PC-9 (cell line): ENCODE measurements at places on chromosomes 7 and 10. TPM values are rescaled to one million over a fixed set of nuclear protein-coding genes. Genes with fewer than 3 reads are reported as not detected.

Gene SCRN1
- total RNA-seq = 94.4 and 97.5 TPM in 2 replicates

DNA sequence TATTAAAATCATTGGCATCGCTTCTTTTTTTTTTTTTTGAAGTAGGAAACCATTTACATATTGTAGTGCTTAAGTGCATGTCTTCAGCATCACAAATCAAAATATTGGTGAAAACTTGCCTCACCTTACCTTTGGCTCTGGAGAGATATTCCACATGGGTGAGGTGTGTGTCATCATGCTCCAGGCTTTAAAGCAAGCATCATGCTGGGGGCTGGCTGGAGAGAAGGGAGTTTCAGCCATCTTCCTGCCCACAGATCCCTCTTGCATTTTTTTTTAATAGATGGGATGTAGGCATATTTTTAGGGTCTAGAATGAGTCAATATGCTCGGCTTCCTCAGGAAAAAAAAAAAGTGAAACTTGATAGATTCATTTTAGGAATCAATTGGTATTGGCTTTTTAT lies 2.3 kb upstream of the INSYN2A start:
- no peak for DNase-seq

DNA sequence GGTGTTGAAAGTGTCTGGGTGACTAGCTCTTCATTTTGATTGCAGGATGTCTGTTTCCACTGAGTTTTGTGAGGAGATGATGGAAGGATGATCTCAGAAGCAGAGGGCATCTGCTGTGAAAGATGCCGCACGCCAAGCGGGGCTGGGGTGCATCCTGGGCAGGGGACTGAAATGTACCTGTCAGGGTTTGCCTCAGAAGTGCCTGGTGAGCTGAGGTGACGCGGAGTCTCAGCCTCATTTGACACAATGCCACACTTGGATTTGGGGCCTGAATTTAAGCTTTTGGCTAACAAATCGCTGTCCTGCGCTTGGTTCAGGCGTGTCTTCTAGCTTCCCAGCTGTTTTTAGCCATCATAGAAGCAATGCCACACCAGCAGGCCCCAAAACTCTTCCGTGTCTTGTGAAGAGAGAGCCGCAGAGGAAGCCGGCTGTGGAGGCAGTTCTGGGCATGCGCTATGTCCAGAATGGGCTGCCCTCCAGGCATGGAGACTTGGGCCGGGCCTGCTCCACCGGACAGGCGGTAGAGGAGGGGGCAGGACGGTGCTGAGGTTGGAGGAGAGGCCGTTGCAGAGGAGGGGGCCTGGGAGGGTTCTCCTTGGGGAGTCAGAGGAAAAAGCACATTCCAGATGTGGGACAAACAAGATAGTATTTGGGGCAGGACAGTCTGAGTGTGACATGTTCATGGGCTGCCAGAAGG lies 31.2 kb downstream of the WDR86 start:
- DNase-seq = no peak

DNA sequence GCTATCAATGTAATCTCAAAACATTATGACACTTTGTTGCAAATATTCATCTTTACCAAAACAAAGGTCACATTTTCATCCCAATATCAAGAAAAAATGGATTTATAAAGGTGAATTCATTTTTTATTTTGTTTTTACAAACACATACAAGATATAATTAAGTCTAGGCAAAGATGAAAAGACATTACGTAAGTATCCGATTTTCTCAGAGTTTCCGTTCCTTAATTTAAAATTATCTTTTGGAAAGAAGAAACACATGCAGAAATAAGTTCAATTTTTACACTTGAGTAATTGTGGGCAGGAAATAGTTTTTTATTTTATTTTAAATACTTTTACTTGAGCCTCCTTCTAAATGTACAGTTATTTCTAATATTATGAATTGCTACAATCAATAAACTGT lies 24.6 kb downstream of the RTKN2 start:
- no peak for DNase-seq

Gene STAMBPL1
- 7.4 and 7.6 TPM in 2 replicates for total RNA-seq

GRCh38 chr10:83346266-83346910 lies 792.9 kb upstream of the GHITM start:
- no peak for DNase-seq

GRCh38 chr10:110764793-110765512 lies 106.8 kb upstream of the PDCD4 start:
- no peak for DNase-seq

- no peak for DNase-seq
Observed at GRCh38 chr10:125076891-125077541, 83.3 kb downstream of the CTBP2 start.

- peak; percentile 95 for DNase-seq
Observed at GRCh38 chr7:54839575-54840213, 80.7 kb upstream of the SEC61G start.

- no peak for DNase-seq
Observed at GRCh38 chr7:4460597-4460996, 221.5 kb upstream of the FOXK1 start.

DNA sequence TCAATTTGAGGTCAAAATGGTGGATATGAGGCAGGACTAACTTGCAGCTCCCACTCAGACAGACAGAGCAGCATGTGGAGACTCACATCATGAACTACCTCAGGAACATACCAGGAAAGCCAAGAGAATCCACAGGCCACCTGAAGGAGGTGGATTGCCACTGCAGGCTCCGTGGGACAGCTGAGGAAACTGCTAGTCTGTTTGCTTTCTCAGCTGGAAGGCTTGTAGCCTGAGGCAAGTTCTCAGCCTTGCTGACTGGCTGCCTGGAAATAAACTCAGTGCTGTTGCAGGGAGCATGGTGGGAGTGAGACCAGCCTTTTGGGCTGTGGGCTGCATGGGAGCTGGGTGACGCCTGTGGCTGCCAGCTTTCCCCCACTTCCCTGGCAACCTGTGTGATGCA lies 202.9 kb downstream of the ZNF248 start:
- no peak for DNase-seq

Gene TYW1
- total RNA-seq = 12.6 and 13.4 TPM in 2 replicates

- DNase-seq = no peak
Observed at GRCh38 chr7:47119261-47119865, 462.5 kb downstream of the TNS3 start.

Gene PKD1L1
- 0.07 and 0.08 TPM in 2 replicates for total RNA-seq

Gene DNAJC30
- total RNA-seq = 8.0 and 9.5 TPM in 2 replicates

DNA sequence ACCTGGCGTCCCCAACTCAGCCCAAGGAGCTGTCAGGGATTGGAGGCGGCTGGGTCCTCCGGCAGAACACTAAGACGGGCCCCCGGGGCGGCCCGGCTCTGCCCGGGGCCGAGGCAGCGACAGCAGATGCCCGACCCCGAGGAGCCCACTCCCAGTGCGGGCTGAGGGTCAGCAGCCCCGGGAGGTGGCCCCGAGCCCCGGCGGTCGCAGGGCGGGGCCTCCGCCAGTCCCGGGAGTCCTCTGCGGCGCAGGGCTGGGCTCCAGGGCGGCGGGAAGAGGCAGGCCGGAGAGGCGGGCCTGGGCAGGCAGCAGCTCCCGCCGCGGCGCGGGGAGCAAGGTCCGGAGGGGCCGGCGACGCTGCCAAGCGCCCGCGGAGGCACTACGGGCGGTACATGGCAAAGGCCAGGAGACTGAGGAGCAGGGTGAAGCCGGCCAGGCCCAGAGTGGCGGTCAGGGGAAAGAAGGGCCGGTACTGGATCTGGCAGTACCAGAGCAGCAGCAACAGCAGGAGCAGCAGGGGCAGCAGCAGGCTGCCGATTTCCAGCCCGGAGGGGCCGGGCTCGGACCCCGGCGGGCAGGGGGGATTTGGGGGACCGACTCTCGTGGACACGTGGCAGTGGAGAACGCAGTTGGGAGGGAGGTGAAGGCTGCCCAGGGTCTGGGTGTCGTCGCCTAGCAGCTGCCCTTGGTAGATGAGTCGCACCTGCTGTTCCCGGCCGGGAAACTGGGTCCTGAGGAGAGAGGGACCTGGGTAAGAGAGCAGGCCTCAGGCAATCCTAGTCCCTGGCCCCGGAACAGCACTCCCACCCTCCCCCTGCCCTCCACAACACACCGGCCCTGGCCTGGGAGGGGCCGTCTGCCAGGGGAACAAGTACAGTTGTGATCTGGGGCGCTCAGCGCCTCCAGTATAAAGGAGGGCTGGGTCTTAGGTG lies 827 bp upstream of the FASTK start:
- DNase-seq = no peak

DNA sequence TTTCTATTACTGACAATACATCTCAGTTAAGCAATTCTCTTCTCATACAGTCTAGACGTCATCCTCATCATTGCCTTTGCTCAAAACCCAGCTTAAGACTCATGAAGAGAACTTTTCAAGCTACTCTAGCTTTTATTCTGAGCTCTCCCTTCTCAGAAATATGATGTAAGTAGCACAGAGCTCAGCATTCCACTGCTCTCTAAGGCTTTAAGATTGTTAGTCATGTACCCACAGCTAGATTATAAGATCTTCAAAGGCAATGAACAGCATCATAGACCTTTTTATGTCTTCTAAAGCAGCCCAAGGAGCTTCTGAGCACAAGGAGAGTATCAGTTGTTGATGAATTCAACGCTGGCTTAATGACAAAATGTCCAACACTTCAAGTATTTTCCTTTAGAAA lies 119.3 kb downstream of the NRP1 start:
- DNase-seq = no peak

Gene RBM33
- 85.7 and 113 TPM in 2 replicates for total RNA-seq

GRCh38 chr10:48187713-48188485 lies 86.6 kb downstream of the FRMPD2 start:
- no peak for DNase-seq

Gene GPR15LG
- total RNA-seq = not detected in 2 replicates

- peak; percentile 82 for DNase-seq
Observed at GRCh38 chr10:103238506-103239252, 7.0 kb upstream of the RPEL1 start.

DNA sequence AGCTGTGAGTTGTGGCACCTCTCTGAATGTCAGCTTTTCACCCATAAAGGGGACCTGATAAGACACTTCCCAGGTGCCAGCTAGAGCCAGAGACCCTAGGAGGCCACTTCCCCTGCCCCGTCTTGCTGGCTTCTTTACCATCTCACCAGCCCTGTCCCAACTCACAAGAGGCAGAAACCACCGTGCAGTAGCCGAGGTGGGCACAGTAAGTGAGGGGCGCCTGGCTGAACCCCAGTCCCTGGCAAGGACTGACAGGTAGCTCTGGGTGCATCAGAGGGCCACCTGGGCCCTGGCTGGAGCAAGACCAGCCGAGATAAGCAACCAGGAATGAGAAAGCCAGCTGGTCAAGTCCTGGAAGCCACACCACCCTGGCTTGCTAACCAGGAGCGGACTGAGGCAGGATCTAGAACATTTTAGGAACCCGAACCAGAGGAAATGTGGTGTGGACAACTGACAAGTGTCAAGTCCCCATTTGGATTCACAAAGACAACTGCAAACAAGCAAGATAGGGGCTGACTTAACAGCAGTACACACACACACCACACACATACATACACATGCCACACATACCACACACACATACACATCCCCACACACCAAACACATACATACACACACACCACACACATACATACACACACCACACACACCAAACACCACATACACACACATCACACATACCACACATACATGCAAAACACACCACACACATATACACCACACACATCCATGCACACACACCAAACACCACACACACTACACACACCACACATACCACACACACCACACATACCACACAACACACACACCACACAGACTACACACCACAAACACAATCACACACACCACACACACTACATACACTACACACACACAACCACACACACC lies 20.8 kb downstream of the OGDHL start:
- DNase-seq = no peak

DNA sequence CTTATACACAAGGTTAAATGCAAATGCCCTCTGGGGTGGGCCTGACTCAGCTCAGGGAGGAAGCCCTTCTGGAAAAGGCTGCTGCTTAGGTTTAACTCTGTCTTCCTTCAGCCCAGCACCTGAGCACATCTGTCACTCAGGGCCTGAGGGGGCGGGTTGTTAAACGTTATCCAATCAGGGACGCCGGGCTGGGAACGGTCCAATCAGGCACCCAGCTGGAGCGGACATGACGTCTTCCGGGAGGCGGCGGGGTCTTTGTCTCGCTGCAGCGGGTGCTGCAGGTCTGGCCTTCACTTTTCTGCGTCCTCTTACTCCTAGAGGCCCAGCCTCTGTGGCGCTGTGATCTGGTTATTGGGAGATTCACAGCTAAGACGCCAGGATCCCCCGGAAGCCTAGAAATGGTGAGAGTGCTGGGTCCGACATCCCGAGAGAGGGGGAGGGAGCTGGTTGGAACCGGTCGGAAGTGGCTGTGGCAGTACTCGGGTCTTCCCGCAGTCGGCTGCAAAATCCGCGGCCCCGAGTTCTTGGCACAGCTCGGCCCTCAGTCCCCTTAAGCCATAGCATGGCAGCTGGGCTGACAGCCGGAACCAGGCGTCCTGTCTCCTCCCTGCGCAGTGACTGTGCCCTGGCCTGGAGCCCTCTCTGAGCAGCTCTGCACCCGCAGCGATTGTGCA lies at the start of gene ZNF138:
TSS of gene ZNF138 (plus strand) at position 258 of the 674 bp plus-strand sequence. CDS start at position 399, 141 bp downstream.
- peak; percentile 91 for DNase-seq

GRCh38 chr7:87715545-87715944 lies 87.3 kb downstream of the RUNDC3B start:
- no peak for DNase-seq

- DNase-seq = no peak
Observed at GRCh38 chr10:63627881-63628296, 106.7 kb downstream of the REEP3 start.

DNA sequence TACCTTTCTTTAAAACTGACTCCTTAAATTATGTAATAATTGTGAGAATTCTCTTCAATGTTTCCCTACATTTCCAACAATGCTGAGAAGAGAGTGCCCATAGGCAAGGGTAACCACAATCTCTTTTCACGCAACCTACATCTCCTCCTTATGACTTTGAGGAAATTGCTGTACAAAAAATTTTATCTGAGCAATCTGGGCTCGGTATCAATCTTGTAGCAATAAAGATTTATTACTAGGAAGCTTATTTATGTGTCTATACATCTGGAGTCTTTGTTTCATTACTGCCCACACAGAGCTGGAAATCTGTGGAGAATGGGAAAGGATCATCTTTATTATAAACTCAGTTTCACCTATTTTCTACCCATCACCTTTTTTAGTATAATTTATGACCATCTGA lies 913.8 kb upstream of the SORCS1 start:
- DNase-seq = no peak

DNA sequence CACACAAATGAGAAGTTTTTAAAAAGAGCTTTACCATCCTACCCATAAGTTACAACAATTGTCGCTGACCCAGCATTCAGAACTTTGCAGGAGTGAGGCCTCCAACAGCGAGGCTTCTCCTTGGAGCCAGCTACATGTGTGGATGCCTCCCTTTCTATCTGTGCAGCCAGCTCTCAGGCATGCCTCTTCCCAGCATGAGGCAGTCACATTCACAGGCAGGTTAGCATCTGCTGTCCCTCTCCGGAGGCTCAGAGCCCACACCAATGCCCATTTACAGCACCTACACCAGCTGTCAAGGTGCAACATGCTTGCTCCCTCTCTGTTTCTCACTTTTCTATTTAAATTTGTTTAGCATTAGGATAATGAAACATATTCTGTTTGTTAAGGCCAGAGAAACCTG lies 278.7 kb upstream of the PODXL start:
- DNase-seq = no peak

Gene TMEM26
- not detected in 2 replicates for total RNA-seq

Gene MET
- total RNA-seq = 237 and 287 TPM in 2 replicates

- no peak for DNase-seq
Observed at GRCh38 chr10:59346321-59346720, 16.0 kb downstream of the FAM13C start.

Gene LBX1
- not detected in 2 replicates for total RNA-seq
